ENCODE measurements at places on chromosomes 12 and 14.

GRCh38 chr14:61101803-61102548 lies 120.9 kb downstream of the SLC38A6 start:
- peak; percentile 84 for DNase-seq

- peak; percentile 11 for DNase-seq
These were observed 261.4 kb downstream of the DIO2 start for GRCh38 chr14:79949906-79950305.

DNA sequence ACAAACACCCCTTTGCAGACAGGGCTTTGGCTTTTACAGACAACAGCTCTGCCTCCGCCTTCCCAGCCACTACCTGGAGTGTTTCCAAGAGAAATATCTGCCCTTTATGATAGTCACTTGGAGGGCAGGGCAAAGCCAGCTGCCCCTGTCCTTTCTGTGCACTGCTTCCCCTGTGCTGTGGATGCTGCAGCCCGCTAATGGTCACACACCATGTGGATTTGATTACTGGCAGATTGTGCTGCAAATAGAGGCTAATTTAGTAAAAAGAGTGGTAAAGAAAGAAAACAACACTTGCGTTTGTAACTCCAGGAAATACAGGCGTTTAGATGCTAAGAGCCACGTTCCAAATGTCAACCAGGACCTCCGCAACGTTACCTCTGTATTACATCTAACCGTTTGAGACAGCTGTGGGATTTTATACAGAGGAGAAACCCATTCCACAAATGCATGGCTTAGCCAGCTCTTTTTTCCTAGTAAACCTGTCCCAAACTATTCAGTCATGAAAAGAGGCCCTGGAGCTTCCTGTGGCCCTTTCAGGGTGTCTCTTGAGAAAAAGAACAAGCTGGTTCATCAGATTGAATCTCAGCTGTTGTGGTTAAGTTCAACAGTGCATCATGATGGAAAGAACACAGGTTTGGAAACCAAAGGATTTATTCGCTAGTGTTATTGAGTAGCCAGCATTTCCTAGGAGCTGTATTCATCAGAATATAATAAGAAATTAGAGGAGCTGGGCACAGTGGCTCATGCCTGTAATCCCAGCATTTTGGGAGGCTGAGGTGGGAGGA lies 30.1 kb upstream of the PWP1 start:
- DNase-seq, result no peak

GRCh38 chr12:8475508-8476203 lies 19.9 kb downstream of the CLEC6A start:
- no peak for DNase-seq

GRCh38 chr14:101598159-101598558 lies 36.9 kb downstream of the DIO3 start:
- no peak for DNase-seq

DNA sequence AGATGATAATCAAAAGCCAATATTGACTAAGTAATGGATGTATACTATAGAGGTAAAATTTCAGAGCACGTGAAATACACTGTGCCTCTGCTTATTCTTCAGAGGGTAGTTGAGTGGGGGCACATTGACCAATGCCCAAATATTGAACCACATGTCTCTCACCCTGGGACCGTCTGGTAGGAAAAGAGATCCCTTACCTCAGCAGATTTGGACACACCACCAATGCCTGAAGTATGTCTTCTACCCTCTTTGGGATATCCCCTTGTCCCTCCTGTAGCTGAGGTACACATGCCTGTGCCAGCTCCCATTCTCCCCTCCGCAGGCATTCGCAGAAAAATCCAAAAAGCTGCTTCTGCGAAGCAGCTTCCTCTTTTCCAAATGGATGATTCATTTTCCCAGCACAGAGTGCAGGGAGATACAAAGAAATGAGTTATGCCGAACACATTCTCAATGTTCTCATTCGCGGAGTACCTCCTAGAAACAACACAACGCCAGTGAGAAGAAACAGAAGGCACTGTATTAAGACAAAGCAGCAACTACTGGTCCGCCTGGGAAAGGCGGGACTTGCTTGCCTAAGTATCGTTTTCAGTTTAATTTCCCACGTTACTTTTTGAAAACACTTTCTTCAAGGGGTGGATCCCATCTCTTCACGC lies 691 bp downstream of the ZFYVE26 start:
- peak; percentile 57 for DNase-seq

DNA sequence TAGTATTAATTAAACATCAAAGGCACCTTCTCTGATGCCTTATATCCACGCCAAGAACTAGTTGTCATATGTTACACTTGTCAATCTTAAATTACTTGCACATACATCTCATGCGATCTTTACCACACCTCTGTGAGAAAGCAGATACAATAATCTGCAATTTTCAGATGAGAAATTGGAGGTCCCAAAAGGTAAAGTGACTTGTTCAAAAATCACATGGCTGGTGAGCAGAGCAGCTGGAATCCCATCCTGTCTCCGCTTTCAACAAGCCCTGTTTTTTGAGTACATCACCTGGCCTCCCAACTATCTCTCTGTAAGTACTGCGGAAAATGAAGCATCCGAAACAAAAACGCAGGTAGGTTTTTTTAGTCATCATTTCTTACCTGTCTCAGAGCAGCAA lies 203.4 kb upstream of the FOXN3 start:
- no peak for DNase-seq

DNA sequence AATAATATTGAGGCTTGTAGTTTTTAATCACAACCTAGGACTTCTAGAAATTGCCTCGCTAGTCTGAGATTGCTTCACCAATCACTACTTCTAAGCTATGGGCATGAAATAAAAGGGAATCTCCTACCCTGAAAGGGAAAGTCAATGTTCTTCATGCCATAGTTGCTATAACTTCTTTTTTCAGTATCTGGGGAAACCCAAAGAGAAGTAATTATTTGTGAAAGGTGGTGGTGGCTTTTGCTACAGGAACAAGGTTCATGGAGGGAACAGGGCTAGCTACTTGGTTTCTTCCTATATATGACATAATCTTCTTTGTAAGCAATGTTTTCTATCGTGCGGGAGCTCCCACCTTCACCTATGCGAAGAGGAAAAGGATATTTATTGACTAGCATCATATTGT lies 61.6 kb upstream of the DNM1L start:
- no peak for DNase-seq

- no peak for DNase-seq
These were observed 111.1 kb upstream of the ARHGAP5 start for GRCh38 chr14:31965735-31966598.

DNA sequence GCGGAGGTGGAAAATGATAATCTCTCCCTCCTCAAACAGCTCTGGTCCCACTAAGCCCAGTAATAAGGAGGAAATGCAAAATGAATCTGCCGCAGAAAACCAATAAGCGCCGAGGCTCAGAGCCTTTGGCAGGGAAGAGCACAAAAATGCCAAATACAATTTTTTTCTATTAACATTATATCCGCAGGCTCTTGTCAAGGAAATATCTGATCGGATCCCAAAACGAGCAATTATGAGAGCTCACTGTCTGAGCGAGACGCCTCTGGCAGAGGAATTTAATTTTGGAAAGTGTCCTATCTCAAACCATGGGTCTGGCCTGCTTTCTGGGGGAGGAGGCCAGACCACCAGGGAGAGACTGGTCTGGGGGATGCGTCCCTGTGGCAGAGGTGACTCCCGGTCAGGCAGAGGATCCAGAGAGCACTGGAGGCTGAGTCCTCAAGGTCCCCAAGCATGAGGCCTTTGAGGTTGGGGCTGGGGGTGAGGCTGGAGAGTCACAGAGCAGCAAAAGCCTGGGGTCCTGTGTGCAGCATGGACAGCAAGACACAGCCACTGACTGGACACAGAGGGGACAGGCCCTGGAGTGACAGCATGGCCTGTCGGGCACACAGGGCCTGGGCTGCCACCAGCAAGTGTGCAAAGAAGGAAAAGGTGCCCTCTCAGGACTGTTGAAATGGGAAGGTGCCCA lies 342.8 kb upstream of the SFSWAP start:
- DNase-seq, result no peak

DNA sequence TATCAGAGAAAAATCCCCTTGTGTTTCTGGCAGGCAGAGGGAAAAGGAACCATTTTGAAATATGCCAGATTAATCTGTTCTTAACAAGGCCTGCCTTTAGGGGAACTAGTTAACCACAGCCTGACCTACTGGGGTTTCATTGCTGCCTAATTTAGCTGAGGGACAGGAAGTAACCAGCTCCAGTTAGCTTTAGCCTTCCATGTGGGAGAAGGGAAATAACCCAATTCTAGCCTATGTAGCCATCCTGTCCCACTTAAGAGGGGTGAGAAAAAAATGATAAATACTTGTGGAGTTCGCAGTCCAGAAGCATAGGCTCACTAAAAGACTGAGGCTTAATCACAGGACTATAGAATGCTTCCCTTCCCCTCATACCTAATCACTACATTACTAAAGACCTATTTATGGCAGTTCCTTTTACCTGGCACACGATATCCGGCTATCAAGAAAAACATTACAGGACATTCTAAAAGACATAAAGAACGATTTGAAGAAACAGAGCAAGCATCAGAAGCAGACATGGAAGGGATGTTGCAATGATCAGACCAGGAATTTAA lies 22.8 kb downstream of the COX8C start:
- no peak for DNase-seq
